ENCODE measurements at places on chromosomes 3 and 15. TPM values are rescaled to one million over a fixed set of nuclear protein-coding genes. Genes with fewer than 3 reads are reported as not detected.

The TXNRD3 gene
- 2.0 TPM for total RNA-seq

The CCDC39 gene
- not detected for total RNA-seq

The INSYN1 gene
- not detected for total RNA-seq

The CAMK2N2 gene
- 0.21 TPM for total RNA-seq

The FMN1 gene
- total RNA-seq = 0.05 TPM

The IL16 gene
- 58.8 TPM for total RNA-seq

The HES1 gene
- total RNA-seq = 1.00 TPM

The IREB2 gene
- 52.8 TPM for total RNA-seq

The TMCO5A gene
- total RNA-seq = not detected

The SCG5 gene
- total RNA-seq = 2.2 TPM

DNA sequence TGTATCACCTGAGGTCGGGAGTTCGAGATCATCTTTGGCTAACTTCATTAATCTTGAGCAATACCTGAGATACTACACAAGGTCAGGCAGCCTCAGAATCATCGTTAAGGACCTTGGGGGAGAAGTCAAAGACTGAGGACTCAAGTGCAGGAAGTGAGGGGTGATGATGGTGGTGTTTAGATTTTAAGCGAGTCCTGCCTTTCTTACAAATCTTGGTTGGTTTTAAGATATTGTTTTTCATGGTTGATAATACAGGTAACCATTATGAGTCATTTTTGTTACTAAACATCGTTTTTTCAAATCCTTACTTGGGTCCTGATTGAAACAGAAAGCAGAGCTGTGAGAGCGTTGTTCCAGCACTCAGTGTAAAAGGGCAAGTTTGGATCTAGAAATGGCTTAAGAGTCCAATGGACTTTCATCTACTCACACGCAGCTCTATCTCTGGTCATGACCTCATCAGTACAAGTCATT, 4.1 kb downstream of the RASGRP1 start:
- peak overlapping the region; percentile 95 for H3K4me3 ChIP-seq
- DNase-seq = peak; percentile 66
- H3K4me1 ChIP-seq = peaks cover 72% of the 10 kb centered on the region
- H3K36me3 ChIP-seq = peaks cover 83% of the 10 kb centered on the region
- no peaks in the 10 kb centered on the region for H3K27me3 ChIP-seq

DNA sequence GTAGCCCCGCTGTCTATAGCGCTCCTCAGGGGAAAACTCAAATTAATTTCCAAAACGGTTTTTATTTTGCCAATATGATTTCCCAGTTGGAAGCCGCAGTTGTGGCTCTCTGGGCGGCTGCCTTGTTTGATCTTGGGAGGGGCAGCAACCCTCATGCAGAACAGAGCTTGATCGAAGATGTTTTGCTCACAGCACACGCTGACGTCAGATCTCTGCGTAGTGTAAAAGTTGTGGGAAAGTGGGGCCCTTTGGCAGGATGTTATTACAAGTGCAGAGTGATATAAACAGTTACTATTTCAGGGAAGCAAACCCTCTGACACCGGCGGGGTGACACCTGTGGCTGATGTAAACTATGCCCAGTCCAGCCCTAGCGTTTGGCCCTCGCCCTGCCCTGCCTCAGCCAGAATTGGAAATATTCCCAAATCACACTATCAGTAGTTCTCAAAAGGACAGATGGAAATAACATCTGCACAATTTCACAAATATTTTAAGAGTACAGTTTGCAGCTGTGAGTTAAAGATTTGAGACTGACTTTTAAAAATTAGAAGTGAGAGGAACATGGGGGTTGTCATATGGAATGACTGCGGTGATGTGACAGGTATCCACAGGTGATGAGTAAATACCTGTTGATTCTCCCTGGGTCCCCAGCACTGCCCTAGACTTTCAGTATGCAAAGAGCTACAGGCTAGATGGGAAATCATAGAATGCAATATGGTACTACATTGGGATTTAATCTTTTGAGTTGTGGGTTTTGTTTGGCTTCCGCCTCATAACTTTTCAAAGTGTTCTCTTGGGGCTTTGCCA, 1.7 kb downstream of the SYNM start:
- peaks cover 14% of the 10 kb centered on the region for H3K4me1 ChIP-seq
- peak; percentile 43 for DNase-seq
- peak overlapping the region; percentile 45 for H3K4me3 ChIP-seq
- H3K36me3 ChIP-seq = no peaks in the 10 kb centered on the region
- H3K27me3 ChIP-seq = peaks cover 25% of the 10 kb centered on the region

GRCh38 chr15:28154283-28154682, 55.2 kb upstream of the OCA2 start:
- DNase-seq = no peak
- H3K4me3 ChIP-seq = no peak overlapping the region
- H3K36me3 ChIP-seq = peaks cover 27% of the 10 kb centered on the region
- H3K27me3 ChIP-seq = no peaks in the 10 kb centered on the region
- no peaks in the 10 kb centered on the region for H3K4me1 ChIP-seq

GRCh38 chr3:143793971-143794370, 54.3 kb downstream of the SLC9A9 start:
- H3K36me3 ChIP-seq = peaks cover 14% of the 10 kb centered on the region
- H3K27me3 ChIP-seq = no peaks in the 10 kb centered on the region
- no peak for DNase-seq
- H3K27ac ChIP-seq = no peak overlapping the region

GRCh38 chr3:10242182-10243065, 5.8 kb upstream of the TATDN2 start:
- peak; percentile 91 for DNase-seq
- peaks cover 66% of the 10 kb centered on the region for H3K4me1 ChIP-seq
- H3K27me3 ChIP-seq = no peaks in the 10 kb centered on the region
- peaks cover 30% of the 10 kb centered on the region for H3K36me3 ChIP-seq
- peak overlapping the region; percentile 36 for H3K4me3 ChIP-seq
- peak overlapping the region; percentile 97 for H3K27ac ChIP-seq

DNA sequence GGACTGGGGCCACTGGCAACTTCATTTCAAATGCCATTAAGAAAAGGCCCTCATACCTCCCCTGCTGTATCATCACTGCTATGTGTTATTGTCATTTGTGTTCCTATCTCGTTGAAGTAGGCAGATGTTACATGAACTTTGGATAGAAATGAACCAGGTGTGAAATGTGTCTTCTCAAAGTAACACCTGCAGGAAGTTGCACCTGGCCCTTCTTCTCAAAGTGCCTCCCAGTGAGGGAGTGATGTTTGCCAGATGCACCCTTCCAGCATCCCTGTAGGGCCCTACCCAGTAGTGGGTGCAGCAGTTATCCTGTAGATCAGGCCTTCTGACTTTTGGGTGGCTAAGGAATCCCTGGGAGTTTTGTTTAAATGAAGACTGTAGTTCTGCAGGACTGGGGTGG, 197.7 kb upstream of the CTNNB1 start:
- no peak overlapping the region for H3K4me3 ChIP-seq
- no peak overlapping the region for H3K27ac ChIP-seq
- DNase-seq = no peak
- peaks cover 1% of the 10 kb centered on the region for H3K27me3 ChIP-seq

GRCh38 chr3:82715091-82715856, 953.8 kb upstream of the GBE1 start:
- no peaks in the 10 kb centered on the region for H3K36me3 ChIP-seq
- no peaks in the 10 kb centered on the region for H3K27me3 ChIP-seq
- H3K4me3 ChIP-seq = no peak overlapping the region
- no peak overlapping the region for H3K27ac ChIP-seq
- DNase-seq = no peak
- no peaks in the 10 kb centered on the region for H3K4me1 ChIP-seq

- H3K4me3 ChIP-seq = no peak overlapping the region
- H3K27ac ChIP-seq = no peak overlapping the region
- H3K4me1 ChIP-seq = no peaks in the 10 kb centered on the region
- H3K27me3 ChIP-seq = no peaks in the 10 kb centered on the region
Measured at GRCh38 chr3:10926811-10927521, 65.6 kb upstream of the SLC6A1 start.

DNA sequence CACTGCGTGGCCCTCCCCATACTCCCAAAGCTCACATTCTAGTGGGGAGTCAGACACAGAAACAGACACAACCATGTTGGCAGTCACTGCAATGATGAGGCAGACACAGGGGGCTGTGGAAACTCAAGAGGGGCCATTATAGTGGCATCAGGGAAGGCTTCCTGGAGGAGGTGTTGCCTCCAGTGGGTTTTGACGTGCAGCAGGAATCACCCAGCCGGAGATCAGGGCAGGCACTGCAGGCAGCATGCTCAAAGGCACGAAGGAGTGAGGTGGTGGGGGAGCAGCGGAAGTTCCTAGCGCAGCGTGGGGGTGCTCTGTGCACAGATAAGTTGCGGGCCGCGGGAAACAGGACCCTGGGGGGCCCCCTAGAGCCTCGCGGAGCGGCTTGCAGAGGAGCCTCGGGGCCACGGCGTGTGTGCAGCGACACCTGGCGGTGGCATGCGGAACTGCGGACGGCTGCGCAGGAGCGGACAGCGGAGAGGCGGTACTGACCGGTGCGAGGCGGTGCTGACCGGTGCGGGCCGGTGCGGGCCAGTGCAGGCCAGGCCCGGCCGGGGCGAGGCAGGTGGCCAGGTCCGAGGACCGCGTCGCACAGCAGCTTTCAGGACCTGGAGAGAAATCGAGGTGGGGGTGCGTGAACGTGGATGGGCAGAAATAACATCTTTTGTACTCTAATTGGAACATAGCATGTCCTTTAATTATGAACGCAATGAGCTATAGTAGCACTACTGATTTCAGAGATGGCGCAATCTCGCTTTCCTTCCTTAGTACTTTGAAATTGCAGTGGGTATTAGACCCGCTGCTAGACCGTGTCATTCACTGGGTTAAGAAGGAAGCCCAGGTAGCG, 101.5 kb downstream of the FBLN2 start:
- peaks cover 38% of the 10 kb centered on the region for H3K4me1 ChIP-seq
- DNase-seq = peak; percentile 88
- peak overlapping the region; percentile 18 for H3K4me3 ChIP-seq
- no peak overlapping the region for H3K27ac ChIP-seq

GRCh38 chr3:45544024-45544716, 50.4 kb upstream of the LIMD1 start:
- no peak overlapping the region for H3K27ac ChIP-seq
- peaks cover 3% of the 10 kb centered on the region for H3K4me1 ChIP-seq
